Ovary (tissue), 10 donors: ENCODE measurements at places on chromosomes 2 and 18. TPM values are rescaled to one million over a fixed set of nuclear protein-coding genes. Genes with fewer than 3 reads are reported as not detected.

- no peaks in the 10 kb centered on the region for H3K4me1 ChIP-seq
- DNase-seq = no peak
- no peak overlapping the region for H3K4me3 ChIP-seq
- no peaks in the 10 kb centered on the region for H3K36me3 ChIP-seq
These were observed 8.5 kb downstream of the ZNF2 start for GRCh38 chr2:95174031-95174542.

GRCh38 chr18:24763765-24764513, 303.5 kb downstream of the HRH4 start:
- no peak overlapping the region for H3K4me3 ChIP-seq
- H3K36me3 ChIP-seq = no peaks in the 10 kb centered on the region
- H3K4me1 ChIP-seq = peaks cover 2% of the 10 kb centered on the region

DNA sequence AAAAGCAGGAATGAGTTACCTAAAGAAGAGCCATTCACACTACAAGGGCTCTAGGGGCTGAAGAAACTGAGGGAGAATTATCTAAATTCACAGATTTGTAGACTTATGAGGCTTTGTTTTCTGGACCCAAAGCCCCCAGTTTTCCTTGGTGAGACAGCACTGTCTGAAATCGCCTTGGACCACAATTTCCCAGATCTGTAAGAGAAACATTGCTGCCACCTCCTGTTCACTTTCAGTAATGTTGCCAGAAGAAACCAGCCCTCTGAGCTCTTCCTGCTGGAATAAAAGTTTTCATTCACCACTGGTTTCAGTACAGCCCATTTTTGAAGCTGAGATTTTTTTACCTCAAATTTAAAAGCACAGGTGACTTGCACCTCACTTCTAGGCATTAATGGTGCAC, 169.2 kb downstream of the CDH20 start:
- H3K27me3 ChIP-seq = no peaks in the 10 kb centered on the region
- DNase-seq = no peak
- H3K27ac ChIP-seq = no peak overlapping the region
- no peaks in the 10 kb centered on the region for H3K36me3 ChIP-seq
- no peaks in the 10 kb centered on the region for H3K4me1 ChIP-seq
- H3K4me3 ChIP-seq = no peak overlapping the region

Gene IL1RL2
- not detected for total RNA-seq

DNA sequence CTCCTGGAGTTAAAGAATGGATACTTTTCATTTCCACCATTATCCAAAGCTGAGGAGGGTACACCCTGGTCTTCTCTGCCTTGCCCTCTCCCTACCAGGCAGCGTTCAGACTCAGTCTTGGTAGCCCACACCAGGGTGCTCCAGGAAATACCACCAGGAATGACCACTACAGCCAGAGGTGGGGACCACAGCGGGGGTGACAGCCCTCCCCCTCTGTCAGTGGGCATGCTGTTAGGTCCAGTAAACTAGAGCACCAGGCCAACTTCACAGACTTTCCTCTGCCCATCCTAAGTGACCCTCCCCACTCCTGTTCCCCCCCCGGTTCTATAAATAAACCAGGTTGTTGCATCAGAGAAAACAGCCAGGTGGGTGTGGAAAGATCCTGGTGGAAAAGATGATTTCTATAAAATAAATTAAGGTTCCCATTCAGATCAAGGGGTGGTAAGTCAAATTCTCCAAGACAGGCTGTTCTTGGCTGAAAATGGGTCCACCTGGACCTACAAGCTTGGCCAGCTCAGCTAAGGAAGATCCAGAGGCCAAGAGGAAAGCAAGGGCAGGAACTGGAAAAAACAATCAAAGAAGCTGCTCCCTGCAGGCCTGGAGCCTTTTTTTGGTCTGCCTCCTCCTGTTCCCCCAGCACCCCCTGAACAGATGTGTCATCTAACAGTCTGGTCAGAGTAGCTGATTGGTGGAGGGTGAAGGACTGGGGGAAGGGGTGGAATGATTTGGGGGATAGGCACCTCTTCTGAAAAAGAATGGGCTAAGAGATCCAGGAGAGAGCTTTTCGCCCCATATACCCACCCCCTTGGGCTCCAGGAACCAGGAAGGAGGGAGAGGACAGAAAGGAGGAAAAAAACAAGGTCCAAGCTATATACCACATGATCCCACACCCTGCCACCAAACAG, 2.3 kb downstream of the RAB11FIP5 start:
- H3K4me3 ChIP-seq = peak overlapping the region; percentile 71
- peaks cover 16% of the 10 kb centered on the region for H3K4me1 ChIP-seq
- no peaks in the 10 kb centered on the region for H3K27me3 ChIP-seq
- no peak for DNase-seq
- no peak overlapping the region for H3K27ac ChIP-seq

GRCh38 chr2:171723716-171724683, 36.7 kb downstream of the DYNC1I2 start:
- H3K27ac ChIP-seq = no peak overlapping the region
- no peaks in the 10 kb centered on the region for H3K27me3 ChIP-seq
- H3K36me3 ChIP-seq = no peaks in the 10 kb centered on the region
- no peak overlapping the region for H3K4me3 ChIP-seq

Gene SULT1C2
- 0.40 TPM for total RNA-seq

Gene TAF4B
- total RNA-seq = 7.8 TPM

GRCh38 chr2:3208179-3208578, 169.4 kb downstream of the EIPR1 start:
- H3K4me3 ChIP-seq = no peak overlapping the region

DNA sequence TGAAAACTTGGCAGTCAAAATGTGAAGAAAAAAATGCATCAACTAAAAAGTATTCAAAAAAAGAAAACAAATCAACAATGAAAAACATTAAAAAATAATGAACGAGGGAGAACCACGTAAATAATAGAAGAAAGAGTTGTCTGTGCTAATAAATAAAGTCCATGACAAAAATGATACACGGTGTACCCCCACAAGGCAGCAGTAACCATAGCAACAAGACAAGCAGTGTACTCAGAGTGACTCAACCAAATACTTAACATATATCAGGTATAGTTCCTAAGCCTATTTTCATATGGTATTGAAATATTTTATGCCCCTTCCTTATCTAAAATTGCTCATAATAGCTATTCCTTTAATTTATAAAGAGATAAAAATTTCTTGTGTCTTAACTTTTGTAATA, 162.3 kb upstream of the TMEM200C start:
- no peaks in the 10 kb centered on the region for H3K27me3 ChIP-seq
- DNase-seq = no peak
- H3K36me3 ChIP-seq = no peaks in the 10 kb centered on the region
- no peaks in the 10 kb centered on the region for H3K4me1 ChIP-seq
- no peak overlapping the region for H3K4me3 ChIP-seq

DNA sequence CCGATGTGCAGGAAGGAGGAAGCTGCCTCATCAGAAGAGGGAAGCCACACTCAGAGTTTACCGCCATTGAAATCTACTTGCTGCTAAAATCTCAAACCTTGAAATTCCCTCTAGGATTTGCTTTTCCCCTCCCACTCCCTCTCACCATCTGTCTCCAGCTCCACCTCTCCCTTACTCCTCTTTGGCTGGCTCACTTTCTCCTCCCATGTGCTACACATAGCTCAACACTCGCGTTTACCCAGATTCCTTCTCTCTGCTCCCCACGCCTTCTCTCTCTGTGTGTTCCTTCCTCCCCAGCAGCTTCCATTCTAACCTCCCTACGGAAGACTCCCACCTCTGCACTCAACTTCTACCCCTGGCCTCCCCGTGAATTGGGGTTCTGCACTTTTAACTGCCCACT, 143.1 kb downstream of the DNER start:
- H3K27ac ChIP-seq = no peak overlapping the region
- no peaks in the 10 kb centered on the region for H3K36me3 ChIP-seq
- H3K4me3 ChIP-seq = no peak overlapping the region

DNA sequence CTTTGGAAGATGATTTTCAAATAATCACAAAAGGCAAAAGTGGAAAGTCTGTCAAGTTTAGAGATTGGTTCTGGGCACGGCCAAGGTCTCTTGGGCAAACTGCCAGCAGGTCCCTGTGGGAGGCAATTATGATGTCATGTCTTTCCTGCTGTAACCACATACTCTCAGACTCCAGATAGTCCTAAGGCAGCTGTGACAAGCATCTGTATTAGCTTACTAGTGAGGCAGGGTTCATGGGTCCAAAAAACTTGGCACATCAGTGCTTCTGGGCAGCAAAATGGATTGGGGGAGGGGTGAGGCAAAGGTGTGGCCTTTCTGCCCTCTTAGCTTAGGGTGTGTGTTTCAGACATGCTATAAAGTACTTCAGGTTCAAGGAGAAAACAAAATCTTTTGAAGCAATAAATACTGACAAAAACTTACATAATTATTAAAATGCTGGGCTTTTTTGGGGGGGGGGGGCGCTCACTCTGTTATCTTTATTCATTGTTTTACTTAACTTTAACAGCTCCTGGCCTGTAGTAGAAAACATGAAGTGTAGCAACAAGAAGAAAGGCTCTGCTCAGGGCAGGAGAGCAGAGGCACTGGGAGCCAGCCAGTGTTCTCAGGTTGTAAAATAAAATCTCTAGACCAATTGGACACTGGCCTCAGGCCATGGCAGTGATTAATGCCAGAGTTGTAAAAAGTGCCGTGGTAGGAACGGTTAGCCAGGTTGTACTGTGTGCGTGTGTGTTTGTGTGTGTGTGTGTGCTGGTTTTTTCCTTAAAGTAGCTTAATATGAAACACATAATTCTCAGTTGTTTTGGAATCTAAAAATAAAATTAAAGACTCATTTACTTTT, 14.3 kb upstream of the TANC1 start:
- H3K4me1 ChIP-seq = peaks cover 7% of the 10 kb centered on the region
- H3K27me3 ChIP-seq = no peaks in the 10 kb centered on the region
- H3K27ac ChIP-seq = no peak overlapping the region
- DNase-seq = peak; percentile 89
- H3K36me3 ChIP-seq = no peaks in the 10 kb centered on the region

Gene ADD2
- total RNA-seq = 1.7 TPM

GRCh38 chr2:62196278-62196901, 475 bp downstream of the B3GNT2 start:
- DNase-seq = peak; percentile 63
- peak overlapping the region; percentile 76 for H3K27ac ChIP-seq
- no peaks in the 10 kb centered on the region for H3K27me3 ChIP-seq
- H3K36me3 ChIP-seq = no peaks in the 10 kb centered on the region
- H3K4me3 ChIP-seq = peak overlapping the region; percentile 56
